ENCODE measurements at places on chromosomes 2 and 18. TPM values are rescaled to one million over a fixed set of nuclear protein-coding genes. Genes with fewer than 3 reads are reported as not detected.
A peak's percentile ranks its signal among the peaks of the same experiment; 100 is the strongest.

DNA sequence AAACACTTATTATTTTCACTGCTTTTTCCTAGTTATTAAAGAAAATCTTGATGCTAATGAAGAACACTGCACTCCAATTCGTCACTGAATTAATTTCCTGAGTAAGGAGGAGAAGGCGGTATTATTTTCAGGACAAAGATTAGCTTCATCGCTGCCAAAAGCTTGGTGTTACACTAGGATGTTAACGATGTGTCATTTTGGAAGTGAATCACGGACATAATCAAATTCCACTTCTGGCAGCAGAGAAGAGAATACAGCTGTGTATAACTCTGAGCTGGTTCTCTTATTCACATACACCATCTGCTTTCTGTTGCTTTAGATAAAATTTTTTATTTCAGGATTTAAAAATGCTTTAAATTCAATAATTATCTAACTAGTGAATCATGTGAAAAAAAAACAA is 74.1 kb downstream of the SCG2 start:
- H3K4me3 ChIP-seq, result no peak overlapping the region
- DNase-seq, result no peak
- no peak overlapping the region for H3K27ac ChIP-seq
- H3K36me3 ChIP-seq, result no peaks in the 10 kb centered on the region
- no peaks in the 10 kb centered on the region for H3K4me1 ChIP-seq

GRCh38 chr2:157830696-157831570 is 45.2 kb downstream of the ACVR1 start:
- peaks cover 24% of the 10 kb centered on the region for H3K4me1 ChIP-seq
- no peaks in the 10 kb centered on the region for H3K27me3 ChIP-seq
- peaks cover 2% of the 10 kb centered on the region for H3K36me3 ChIP-seq
- H3K27ac ChIP-seq, result peak overlapping the region; percentile 77
- peak overlapping the region; percentile 21 for H3K4me3 ChIP-seq

DNA sequence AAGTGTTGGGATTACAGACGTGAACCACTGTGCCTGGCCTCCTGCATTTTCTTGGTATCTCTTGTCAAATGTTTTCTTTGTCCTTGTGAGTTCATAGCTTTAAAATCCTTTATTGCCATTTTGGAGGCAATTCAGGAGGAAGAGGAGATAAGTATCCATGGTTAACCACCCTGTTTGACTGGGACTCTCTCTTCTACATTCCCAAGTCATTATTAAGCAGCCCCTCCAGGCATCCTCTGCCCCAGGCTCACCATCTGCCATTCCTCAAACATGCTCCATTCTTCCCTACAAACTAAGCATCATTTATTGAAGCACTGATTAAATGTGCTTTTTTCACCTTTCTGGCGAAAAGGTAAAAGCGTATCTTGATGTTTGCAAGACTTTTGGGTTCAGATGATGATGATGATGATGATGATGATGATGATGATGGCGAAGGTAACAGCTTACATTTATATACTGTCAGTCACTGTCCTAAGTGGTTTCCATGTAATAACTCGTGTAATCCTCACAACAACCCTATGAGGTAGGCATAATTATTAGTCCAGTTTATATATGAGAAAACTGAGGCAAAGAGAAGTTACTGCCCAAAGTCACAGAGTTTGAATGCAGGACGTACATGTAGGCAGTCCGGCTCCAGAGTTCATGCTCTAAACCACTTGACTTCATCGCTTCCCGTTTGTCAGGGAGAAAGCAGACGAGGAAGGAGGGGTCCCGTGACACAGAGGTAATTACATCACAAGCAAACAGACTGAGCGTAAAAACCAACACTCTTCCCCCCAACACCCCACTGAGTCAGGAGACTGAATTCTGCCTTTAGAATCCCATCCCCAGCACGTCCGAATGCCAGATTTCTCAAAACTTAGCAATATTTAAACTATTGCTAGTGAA is 69.7 kb upstream of the ACKR3 start:
- no peak overlapping the region for H3K27ac ChIP-seq
- no peak for DNase-seq
- no peaks in the 10 kb centered on the region for H3K4me1 ChIP-seq
- H3K4me3 ChIP-seq, result no peak overlapping the region
- H3K36me3 ChIP-seq, result no peaks in the 10 kb centered on the region
- peaks cover 18% of the 10 kb centered on the region for H3K27me3 ChIP-seq

DNA sequence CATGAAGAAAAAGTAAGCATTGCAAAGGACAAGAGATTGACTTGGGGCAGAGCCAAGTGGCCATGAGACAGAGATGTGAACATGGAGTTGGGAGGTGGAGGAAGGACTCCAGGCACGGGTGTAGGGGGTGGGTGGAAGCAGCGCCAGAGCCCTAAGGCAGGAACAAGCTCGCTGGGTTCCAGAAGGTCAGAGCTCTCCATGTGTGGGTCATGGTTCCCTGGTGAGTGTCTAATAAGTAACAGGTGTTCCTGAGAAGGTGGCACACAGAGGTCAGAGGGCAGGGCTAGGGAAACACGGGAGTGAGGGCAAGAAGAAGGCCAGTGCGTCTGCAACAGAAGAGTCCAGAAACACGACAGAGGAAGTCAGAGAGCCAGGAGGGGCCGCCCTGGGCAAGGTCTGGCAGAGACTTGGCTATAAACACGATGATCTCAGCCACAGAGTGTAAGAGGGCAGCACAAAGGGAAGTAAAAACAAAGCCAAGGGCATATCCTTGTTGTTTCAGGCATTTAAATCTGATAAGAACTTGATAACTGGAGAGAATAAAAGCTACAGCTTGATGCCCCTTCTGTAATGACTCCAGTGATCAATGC is 260.8 kb downstream of the TGIF1 start:
- H3K27ac ChIP-seq, result no peak overlapping the region
- DNase-seq, result no peak
- H3K4me1 ChIP-seq, result no peaks in the 10 kb centered on the region
- peaks cover 8% of the 10 kb centered on the region for H3K27me3 ChIP-seq

DNA sequence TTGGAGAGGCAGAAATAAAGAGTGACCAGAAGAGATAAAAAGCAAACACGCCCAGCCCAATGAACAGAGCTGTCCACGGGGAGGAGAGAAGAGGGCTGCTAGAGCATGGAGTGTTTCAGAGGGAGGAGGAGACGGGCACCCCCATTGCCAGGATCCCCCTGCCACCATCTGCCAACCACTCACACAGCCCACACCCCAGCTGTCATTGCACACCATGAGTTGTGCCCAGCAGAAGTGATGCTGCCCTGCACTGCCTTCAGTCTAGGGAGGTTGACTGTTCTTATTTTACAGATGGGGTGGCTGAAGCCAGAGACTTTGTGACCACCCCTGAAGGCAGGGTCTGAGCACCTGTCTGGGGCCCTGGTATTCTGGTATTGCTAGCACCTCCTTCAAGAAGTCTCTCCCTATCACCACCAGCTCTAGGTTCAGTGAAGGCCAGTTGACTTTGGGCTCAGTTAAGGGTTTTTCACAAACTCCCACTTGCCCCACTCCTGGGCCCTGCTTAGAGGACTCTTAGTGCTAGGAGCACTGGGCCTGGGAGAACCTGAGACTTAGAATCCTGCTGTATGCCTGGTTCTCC is 2.4 kb downstream of the FABP1 start:
- H3K27ac ChIP-seq, result no peak overlapping the region
- no peaks in the 10 kb centered on the region for H3K4me1 ChIP-seq
- H3K4me3 ChIP-seq, result no peak overlapping the region
- DNase-seq, result no peak

DNA sequence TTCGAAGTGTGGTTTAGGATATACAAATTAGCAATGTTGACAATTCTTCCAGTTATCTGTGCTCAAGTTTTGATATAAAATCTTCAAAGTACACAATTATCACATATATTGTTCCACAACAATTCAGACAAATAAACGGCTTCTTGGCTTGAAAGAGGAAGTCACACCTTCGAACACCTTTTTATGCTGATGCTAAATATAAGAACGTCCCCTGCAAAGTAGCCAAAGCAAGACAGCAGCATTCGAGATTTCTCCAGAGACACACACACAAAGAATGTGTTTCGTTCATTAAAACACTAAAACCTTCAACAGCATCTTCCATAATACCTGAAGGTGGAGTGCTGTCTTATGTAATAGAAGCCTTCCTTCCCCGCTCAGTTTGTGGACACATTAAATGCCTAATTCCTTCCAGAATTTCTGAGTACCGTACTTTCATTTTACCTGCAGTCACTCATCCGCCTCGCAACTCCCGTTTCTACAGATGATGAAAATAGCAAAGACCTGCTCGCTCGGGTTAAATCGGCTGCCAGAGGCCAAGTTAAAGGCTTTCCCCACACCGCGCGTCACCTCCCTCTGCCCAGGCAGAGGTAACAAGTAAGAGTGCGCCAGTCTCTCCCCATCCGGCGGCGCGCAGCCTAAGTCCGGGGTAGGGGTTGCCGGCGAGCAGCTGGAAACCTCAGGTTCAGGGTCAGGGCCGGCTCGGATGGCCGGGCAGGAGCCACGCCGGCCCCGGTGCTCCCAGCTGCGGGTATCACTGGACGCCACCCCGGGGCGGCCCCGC is 847 bp downstream of the SERPINE2 start:
- H3K27ac ChIP-seq, result peak overlapping the region; percentile 47
- peaks cover 40% of the 10 kb centered on the region for H3K27me3 ChIP-seq
- no peaks in the 10 kb centered on the region for H3K36me3 ChIP-seq

DNA sequence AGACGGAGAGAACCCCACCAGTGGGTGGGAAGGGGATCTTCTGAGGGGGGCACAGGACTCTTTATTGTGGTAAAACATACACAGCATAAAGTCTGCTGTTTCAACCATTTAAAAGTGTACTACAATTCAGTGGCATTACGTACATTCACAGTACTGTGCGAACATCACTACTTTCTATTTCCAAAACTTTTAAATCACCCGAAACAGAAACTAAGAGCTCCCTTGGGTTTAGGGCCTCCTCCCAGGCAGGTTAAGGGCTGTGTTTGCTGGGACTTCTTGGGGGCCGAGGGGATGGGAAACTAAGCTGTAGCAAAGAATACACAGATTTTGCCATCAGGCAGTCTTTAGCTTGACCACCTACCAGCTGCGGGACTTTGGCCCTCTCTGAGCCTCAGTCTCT is 242.0 kb downstream of the HAUS1 start:
- peaks cover 20% of the 10 kb centered on the region for H3K4me1 ChIP-seq
- no peaks in the 10 kb centered on the region for H3K27me3 ChIP-seq
- no peak overlapping the region for H3K4me3 ChIP-seq
- no peak overlapping the region for H3K27ac ChIP-seq

GRCh38 chr18:49412679-49413078 is 47.8 kb downstream of the DYM start:
- no peaks in the 10 kb centered on the region for H3K36me3 ChIP-seq
- H3K27me3 ChIP-seq, result no peaks in the 10 kb centered on the region
- peak overlapping the region; percentile 95 for H3K27ac ChIP-seq
- H3K4me3 ChIP-seq, result peak overlapping the region; percentile 73
- H3K4me1 ChIP-seq, result peaks cover 22% of the 10 kb centered on the region
- DNase-seq, result no peak

- peak overlapping the region; percentile 100 for H3K4me3 ChIP-seq
- peaks cover 19% of the 10 kb centered on the region for H3K27me3 ChIP-seq
- H3K27ac ChIP-seq, result peak overlapping the region; percentile 100
- peaks cover 10% of the 10 kb centered on the region for H3K36me3 ChIP-seq
Measured at GRCh38 chr18:54359233-54359632, 1.5 kb downstream of the C18orf54 start.

- H3K27me3 ChIP-seq, result peaks cover 20% of the 10 kb centered on the region
- DNase-seq, result no peak
- no peak overlapping the region for H3K4me3 ChIP-seq
- no peak overlapping the region for H3K27ac ChIP-seq
- H3K4me1 ChIP-seq, result peaks cover 16% of the 10 kb centered on the region
- H3K36me3 ChIP-seq, result no peaks in the 10 kb centered on the region
Measured at GRCh38 chr2:212975333-212975732, 176.1 kb downstream of the IKZF2 start.

GRCh38 chr18:55967019-55967418 is 379.0 kb upstream of the TCF4 start:
- H3K4me1 ChIP-seq, result no peaks in the 10 kb centered on the region
- H3K4me3 ChIP-seq, result no peak overlapping the region
- H3K27ac ChIP-seq, result no peak overlapping the region

DNA sequence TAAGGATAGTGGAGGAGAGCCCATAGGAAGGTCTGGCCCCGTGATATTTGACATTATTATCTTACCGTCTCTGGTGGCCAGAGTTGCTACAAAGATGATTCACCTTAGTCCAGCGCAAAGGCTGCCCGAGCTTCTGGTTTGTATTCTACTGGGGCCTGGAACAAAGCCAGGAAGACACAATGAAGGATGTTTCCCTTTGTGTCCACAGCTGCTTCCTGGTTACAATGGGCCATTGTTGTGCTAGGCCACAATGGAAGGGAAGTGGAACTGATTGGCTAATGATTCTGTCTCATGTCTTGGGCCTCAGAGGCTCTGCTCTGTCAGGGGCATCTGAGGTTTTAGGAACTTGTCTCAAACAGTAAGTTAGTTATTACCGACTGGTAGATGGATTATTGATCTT is 132.2 kb downstream of the TDRD15 start:
- no peaks in the 10 kb centered on the region for H3K27me3 ChIP-seq
- no peak for DNase-seq
- H3K27ac ChIP-seq, result no peak overlapping the region
- no peaks in the 10 kb centered on the region for H3K36me3 ChIP-seq
- H3K4me3 ChIP-seq, result no peak overlapping the region

DNA sequence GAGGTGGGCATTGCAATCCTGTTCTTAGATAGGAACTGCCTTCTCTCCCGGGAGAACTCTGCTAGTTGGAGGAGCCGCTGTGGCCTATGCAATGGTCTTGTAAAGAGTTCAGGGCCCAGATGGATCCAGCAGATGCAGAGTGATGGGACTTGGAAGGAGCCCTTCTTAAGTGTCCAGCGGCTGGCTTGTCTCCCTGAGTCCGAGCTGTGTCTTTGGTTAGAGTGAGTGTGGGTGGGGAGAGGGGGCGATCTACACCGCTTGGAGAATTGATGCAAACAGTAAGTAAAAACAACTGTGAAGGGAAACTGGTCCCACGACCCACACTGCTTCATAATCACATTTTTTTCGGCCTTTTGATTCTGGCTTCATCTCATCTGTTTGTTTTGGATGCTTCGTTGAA is 89.8 kb upstream of the CYRIA start:
- DNase-seq, result no peak
- peaks cover 32% of the 10 kb centered on the region for H3K27me3 ChIP-seq
- no peaks in the 10 kb centered on the region for H3K36me3 ChIP-seq
- no peaks in the 10 kb centered on the region for H3K4me1 ChIP-seq
- no peak overlapping the region for H3K27ac ChIP-seq

- no peak for DNase-seq
- H3K4me1 ChIP-seq, result peaks cover 31% of the 10 kb centered on the region
- H3K27me3 ChIP-seq, result no peaks in the 10 kb centered on the region
- no peaks in the 10 kb centered on the region for H3K36me3 ChIP-seq
- H3K4me3 ChIP-seq, result no peak overlapping the region
Measured at GRCh38 chr18:77001041-77001440, 131.5 kb downstream of the MBP start.

- peaks cover 44% of the 10 kb centered on the region for H3K4me1 ChIP-seq
- H3K4me3 ChIP-seq, result peak overlapping the region; percentile 69
- DNase-seq, result no peak
- H3K36me3 ChIP-seq, result peaks cover 4% of the 10 kb centered on the region
- H3K27me3 ChIP-seq, result no peaks in the 10 kb centered on the region
Measured at GRCh38 chr2:69947325-69947931, 14.0 kb downstream of the ASPRV1 start.

TUBB8B gene
- not detected for total RNA-seq

PLEKHH2 gene
- 4.5 TPM for total RNA-seq

RIT2 gene
- total RNA-seq, result not detected

POTEE gene
- total RNA-seq, result 0.53 TPM

POTEJ gene
- total RNA-seq, result not detected

EMILIN2 gene
- total RNA-seq, result 18.3 TPM

TRIM43 gene
- total RNA-seq, result not detected

SLC38A11 gene
- not detected for total RNA-seq

PLCD4 gene
- 0.35 TPM for total RNA-seq

NPHP1 gene
- 1.1 TPM for total RNA-seq

FAM237A gene
- total RNA-seq, result not detected

PRKAG3 gene
- not detected for total RNA-seq

CXXC1 gene
- 92.5 TPM for total RNA-seq

ALPI gene
- not detected for total RNA-seq
